ENCODE measurements at places on chromosomes 6 and 20.

DNA sequence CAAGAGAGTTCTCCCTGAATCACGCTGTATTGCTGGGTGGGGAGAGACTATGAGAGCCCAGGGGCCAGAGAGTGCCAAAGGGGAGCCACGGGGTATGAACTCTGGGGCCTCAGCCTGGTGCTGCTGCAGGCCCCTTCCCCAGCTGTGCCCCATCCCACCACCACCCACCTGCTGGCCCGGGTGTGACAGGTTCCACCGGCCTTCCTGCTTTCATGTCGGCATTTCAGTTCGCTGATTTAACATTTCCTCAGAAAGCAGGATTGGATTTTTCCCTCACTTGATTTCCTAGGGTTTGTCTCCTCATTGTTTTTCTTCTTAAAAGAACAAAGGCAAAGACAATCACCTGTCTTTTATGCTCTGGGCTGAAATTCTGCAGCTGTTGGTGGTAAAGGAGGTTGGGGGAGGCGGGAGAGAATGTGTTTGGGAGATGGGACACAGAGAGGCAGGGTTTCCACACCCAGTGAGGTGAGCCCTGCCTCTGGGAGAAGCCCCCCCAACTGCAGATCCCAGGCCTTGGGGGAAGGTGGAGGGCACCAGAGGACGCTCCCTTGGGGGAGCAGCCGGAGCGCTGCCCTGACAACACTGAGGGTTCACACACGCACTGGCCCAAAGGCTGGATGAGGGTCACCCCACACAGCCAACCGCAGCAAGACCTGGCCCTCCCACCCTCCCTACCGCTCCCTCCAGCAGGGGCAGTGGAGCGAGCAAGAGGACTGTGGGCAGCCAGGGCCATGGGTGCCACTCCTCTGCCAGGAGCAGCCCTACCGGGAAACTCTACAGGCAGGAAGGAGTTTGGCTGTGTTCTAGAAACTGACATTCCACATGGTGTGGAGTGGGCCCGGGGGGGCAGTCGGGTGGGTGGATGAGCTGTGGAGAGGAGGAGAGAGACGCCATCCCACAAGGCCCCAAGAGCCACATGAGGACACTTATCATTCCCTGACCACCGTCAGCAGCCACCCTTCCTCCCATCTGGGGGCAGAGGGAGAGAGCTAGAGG is 10.5 kb upstream of the MLN start:
- no peak for DNase-seq

- no peak for DNase-seq
Measured at GRCh38 chr6:25874822-25875562, 949 bp upstream of the SLC17A3 start.

GRCh38 chr6:147063469-147064031 is 140.7 kb upstream of the STXBP5 start:
- no peak for DNase-seq

DNA sequence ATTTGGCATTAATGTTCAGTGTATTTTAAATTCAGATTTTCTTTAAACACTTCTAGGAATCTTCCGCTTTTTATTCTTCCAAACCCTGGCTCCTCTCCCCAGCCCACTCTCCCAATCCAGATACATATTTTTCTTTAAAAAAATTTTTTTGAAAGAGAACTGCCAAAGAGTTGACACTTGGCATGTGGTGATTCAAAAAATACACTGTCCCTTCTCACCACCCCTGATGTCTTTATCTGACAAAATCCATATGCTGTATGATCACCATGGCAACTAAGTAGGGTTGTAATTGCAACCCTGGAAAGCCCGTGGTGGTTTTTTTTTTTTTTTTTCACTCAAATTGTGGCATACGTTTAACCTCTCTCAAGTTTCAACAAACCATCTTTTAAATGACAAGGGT is 355.8 kb upstream of the SASH1 start:
- no peak for DNase-seq

- no peak for DNase-seq
Measured at GRCh38 chr6:149445573-149445972, 39.2 kb downstream of the ZC3H12D start.

GRCh38 chr6:4259391-4259790 is 124.0 kb upstream of the ECI2 start:
- DNase-seq, result no peak

GRCh38 chr20:10137533-10137932 is 81.1 kb upstream of the SNAP25 start:
- DNase-seq, result no peak

GRCh38 chr6:26200918-26201721 is 113.9 kb downstream of the HFE start:
- no peak for DNase-seq
